ENCODE measurements at places on chromosomes 1 and 21.

DNA sequence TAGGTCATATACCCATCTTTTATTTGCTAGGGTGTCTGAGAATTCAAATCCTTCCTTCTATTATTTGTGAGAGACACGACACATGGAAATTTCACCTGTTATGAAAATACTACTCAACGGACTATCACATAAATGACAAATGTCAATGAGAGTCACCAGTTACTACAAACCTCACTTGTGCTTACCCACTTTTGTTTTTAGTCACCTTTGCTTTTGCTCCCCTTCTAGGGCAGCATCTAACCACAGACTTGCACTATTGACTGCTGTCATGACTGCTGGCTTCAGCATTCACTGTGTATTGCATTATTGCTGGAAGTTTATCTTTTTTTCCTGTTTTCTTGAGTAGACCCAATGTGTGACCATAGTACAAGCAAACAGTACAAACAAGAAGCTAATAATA is 1048.0 kb downstream of the PLA2G4A start:
- no peak for DNase-seq

DNA sequence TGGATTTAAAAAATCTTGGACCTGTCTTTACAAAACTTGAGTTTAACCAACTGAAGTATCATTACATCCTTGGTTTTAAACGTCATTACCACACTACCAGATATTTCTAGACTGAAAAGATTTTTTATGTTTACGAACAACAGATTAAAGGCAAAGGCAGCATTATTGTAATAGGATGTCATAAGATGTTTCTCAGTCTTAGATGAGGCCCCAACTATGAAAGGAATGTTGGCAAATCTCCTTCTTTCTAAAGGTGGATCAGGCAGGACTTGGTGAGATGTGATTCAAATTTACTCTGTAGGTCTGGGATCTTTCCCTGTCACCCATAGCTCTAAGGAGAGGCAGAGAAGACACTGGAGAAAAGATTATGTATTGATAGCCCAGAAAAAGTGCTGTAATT is 417.9 kb downstream of the PTBP2 start:
- no peak for DNase-seq

DNA sequence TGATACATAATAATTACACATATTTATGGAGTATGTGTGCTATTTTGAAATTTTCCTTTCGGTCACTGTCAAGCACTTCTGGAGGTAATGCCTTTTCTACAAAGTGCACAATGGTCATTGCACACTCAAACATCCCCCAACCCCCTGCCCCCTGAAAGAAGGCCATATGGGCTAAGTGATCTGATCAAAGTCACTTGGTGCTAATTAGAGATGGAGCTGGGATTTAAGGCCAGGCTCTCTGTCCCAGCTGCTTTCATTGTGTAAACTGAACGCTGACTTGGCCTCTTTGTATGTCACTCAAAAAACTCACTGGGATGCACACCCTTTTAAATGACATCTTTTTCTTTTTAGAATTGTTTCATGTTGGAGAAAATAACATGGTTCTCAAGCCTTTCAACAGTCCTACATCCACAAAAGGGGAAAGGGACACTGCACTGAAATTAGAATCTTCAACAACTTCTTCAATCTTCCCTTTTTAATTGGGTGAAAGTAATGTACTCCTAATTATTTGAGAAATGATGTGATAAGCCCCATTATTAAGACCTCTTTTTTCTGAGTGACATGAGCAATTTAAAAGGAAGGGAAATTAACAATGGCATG is 149.2 kb downstream of the ST6GALNAC5 start:
- DNase-seq: no peak

- no peak for DNase-seq
Measured at GRCh38 chr1:205687242-205687641, 6.9 kb upstream of the SLC45A3 start.

GRCh38 chr1:95496773-95497172 is 262.8 kb downstream of the RWDD3 start:
- no peak for DNase-seq

GRCh38 chr1:116680752-116681151 is 13.2 kb upstream of the IGSF3 start:
- no peak for DNase-seq

GRCh38 chr1:77683160-77684148 is 996 bp upstream of the ZZZ3 start:
- peak; percentile 88 for DNase-seq

- DNase-seq: peak; percentile 43
Measured at GRCh38 chr21:14737922-14738321, 191.8 kb upstream of the SAMSN1 start.
